ENCODE measurements at places on chromosomes 5 and 9.

GRCh38 chr9:70668751-70669150, 254.3 kb upstream of the KLF9 start:
- DNase-seq, result no peak

DNA sequence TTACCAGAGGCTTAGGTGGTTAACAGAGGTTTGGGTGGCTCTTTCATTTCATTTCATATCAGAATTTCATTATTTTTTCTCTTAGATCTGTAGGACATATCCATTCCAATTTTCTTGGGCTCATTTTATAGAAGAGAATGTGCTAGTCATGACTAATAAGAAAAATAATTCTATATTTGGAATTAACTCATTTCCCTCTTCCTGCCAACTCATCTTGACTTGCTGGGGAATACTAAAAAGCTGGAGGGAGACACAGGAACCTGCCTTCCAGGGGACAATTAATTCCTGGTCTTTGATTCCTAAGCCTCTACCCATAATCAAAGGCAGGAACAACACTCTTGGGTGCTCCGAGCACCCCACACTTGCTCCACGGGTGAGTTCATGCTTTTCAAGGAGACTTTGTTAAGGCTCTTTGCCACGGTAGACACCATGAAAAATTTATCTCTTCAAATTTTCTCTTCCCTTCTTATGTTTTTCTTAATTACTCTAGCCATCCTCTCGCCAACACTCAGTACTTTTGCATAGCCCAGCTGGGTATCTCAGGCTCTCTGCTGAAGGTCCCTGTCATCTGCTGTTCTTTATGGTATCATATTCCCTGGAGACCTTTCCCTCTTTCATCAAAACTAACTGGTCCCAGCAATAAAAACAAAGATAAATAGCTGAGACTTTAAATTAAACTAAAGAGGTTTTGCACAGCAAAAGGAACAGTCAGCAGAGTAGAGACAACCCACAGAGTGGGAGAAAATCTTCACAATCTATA, 273.9 kb downstream of the NPR3 start:
- peak; percentile 28 for DNase-seq

DNA sequence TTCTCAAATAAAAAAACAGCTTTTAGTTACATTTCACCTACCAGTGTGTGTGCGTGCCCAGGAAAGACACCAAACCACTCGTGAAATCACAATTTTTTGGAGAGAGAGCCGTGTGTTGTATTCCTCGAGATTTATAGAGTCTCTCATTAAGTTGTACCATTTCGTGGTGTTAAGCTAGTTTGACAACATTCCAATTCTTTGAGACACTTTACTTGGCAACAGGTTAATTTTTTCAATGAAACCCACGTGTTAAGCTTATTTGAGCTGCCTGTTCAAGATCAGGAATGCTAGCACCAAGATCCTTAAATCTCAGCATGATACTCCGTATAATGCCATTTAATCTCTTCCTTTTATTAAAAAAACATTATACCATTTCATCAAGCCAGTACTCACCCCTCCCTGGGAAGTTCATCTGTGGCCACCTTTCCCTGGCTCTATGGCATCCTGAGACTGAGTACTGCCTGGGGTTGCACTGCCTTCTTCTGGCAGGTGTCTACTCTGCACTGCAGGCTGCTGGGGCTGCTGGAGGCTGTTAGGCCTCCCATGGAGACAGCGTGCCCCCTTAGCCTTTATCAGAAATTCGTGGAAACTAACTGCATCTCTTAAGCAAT, 143.7 kb downstream of the ARHGAP26 start:
- DNase-seq, result no peak

DNA sequence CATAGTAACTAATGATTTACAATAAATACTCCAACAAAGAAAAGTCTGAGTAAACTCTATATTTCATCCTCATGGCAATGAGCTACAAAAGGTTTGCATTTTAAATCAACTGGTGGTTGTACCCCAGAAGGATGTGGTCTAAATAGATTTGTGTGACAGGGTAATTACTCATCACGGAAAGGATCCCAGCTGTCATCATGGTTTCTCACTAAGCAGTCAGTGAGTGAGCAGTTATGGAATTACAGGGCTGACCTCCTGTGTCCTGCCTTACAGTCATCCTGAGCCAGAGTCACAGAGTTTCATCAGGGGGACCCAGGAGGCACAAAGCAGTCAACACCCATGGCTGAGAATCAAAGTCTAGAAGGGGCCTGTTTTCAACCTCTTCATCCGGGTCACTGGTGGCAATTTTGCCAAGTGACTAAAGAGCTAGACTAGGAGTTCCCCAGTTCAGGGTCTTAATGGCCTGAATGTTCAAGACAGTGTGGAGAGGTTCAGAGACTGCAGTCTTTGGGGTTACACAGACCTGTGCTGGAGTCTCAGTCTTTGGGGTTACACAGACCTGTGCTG, 210.7 kb upstream of the SLC24A2 start:
- peak; percentile 79 for DNase-seq

DNA sequence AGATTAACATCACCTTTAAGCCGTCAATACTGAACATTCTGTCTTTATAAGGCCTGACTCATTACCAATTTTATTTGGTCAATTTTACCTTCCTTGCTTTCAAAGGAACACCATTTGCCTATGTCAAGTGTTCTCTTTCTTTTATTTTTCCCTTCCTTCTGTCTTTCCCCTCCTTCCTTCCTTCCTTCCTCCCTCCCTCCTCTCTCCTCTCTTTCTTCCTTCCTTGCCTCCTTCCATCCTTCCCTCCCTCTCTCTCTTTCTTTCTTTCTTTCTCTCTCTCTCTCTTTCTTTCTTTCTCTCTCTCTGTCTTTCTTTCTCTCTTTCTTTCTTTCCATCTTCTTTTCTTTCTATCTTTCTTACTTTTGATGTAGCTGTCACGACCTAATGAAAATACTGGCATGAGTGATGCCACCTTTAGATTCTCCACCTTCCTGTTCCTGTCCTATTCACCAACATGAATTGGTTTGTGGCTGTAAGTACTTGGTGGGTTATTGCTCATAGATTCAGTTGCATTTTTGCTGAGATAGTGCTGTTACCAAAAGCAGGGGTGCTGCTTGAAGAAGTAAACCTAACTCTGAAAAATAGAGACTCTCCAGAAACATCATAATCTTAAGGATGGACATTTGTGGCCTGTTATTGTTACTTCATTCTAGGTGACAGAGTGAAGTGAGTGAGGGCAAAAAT, 33.8 kb downstream of the DOCK8 start:
- DNase-seq, result no peak

- no peak for DNase-seq
Measured at GRCh38 chr5:57671371-57671770, 188.8 kb upstream of the ACTBL2 start.

DNA sequence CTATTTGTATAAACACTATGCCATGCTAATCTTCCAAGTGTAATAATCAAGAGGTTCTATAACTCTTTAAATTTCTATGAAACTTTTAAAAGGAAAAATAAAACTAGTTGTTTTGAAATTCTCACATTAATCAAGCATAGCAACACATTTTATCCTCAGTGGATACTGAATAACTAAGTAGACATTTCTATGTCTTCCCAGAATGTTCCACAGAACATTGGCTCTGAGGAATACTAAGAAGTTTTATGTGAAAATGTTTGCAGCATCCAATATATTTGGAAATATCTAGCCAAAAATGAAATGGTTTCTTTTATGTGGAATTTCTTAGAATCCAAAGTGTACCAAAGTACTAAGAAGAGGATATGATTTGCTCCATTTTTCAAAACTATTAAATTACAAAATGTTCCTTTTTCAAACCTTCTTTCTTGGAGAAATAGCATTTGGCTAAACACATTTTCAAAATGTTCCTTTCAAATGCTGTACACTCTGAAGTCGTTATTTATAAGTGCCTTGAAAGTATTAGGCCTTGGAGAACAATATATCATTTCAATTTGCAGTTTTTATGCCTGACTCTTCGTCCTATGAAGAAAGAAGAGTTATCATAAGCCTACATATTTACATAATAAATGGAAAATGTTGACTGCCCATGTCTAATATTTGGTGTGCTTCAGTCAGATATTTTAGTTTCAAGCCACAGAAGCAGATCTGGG, 175.6 kb upstream of the COX7C start:
- DNase-seq, result no peak

DNA sequence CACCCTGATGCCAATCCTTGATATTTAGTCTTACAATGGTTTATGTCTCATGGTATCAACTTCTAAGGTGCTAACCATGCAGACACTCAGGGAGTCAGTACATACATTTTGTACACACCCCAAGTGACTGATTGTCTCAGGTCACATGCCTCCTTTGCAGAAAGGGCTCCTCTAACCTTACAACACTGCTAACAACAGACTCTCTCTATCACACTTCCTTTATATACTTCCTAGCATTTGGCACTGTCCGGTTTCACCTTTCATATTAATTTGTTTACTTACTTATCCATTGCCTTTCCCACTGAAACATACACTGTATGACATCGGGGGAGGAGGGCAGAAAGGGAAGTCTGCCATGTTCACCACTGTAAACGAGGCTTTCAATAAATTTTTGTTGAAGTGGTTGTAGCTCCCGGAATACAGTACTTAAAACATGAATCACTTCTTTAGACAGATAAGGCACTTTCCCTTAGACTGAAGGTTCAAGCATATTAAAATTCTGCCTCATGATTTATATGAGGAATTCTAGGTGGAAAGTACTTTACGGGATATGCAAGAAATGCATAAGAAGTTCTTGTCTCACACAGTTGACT, 20.6 kb downstream of the EMB start:
- DNase-seq, result no peak

DNA sequence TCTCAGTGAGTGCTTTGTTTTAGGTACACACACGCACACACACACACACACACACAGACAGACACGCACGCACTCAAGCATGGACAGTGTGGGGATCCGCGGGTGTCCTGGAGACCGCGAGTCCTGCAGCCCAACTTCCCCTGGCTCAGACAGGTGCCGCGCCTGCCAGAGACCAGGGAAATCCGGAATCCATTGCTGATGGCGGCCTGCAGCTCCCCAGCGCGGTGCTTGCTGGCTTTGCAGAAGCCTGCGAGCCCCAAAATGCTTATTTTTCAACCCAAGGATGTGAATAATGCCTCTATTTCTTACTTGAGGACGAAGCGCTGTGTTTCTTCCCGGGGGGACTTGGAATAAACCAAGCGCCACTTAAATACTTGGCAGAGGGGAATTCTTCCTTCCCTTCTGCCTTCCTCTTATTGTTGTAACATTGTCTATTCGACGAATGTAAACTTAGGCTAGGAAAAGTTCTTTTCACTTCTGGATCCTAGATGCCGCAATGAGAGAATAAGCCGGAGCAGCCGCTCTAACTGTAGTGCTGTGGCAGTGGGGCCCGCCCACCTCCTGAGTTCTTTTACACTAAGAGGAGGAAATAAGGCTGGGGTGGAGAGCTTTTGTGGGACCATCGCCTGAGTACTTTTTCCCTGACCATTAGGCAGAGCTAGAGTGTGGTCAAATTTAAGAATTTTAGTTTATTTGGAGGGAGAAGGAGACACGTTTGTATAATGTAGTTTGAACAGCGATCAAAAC, 802 bp downstream of the ITGA2 start:
- peak; percentile 80 for DNase-seq

- DNase-seq, result no peak
Measured at GRCh38 chr5:124161266-124161665, 585.2 kb downstream of the ZNF608 start.

- no peak for DNase-seq
Measured at GRCh38 chr5:172852490-172853354, 18.7 kb downstream of the ERGIC1 start.
